HT-29 (cell line): ENCODE measurements at places on chromosomes 7 and 10. TPM values are rescaled to one million over a fixed set of nuclear protein-coding genes. Genes with fewer than 3 reads are reported as not detected.
A peak's percentile ranks its signal among the peaks of the same experiment; 100 is the strongest.

Gene HYCC1
- 0.64 and 1.2 TPM in 2 replicates for total RNA-seq

DNA sequence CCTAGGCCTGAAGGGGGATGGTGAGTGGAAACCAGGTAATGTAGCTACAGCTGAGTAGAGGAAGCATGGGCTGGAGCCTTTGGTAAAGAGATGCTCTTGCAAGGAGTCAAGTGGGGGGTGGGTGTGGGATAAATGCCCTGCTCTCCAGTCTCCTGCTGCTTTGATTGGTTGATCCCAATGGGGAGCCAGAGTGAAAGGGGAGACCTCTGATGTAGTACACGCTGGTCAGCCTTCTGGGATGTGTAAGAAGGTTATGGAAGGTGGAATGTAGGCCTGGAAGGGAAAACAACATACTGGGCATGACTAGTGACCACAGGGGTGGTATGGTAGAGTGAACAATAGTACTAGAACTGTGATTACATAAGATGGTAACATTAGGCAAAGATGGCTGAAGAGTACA, 44.3 kb downstream of the TET1 start:
- no peak for DNase-seq

DNA sequence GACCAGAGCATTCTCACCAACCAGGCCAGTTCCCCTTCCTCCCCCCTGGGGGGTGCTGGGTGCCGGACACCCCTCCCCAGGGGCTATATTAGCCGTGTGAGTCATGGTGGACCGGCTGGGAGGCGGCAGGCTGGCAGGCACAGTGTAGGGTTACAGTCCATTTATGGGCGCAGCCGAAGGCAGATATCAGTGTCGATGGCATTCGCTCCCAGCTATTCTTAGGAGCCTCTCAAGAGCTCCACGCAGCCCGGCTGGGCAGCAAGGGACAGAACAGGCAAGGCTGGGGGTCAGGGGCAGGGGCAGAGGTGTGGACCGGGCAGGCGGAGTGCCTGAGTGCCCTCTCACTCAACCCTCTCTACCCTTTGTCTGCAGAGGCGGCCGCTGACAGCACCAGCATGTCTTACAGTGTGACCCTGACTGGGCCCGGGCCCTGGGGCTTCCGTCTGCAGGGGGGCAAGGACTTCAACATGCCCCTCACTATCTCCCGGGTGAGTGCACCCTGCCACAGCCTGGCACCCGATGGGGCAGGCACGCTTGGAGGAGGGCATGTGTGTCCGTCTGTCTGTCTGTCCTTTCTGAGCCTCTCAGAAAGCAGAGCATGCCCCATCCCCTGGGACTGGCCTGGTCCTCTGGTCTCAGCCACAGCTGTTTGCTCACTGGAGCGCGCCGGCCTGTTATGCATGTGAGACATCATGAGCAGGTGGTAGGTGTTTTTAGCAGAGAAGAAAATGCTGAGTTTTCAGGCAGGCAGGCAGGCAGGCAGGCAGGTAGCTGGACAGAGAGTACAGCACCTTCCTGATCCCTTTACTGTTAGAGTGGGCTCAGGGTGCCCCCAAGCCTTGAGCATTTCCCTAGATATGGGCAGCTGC, at the start of gene LDB3:
TSS of gene LDB3 (plus strand) at position 215 of the 869 bp plus-strand sequence. CDS start at position 396, 181 bp downstream.
- no peak for DNase-seq

DNA sequence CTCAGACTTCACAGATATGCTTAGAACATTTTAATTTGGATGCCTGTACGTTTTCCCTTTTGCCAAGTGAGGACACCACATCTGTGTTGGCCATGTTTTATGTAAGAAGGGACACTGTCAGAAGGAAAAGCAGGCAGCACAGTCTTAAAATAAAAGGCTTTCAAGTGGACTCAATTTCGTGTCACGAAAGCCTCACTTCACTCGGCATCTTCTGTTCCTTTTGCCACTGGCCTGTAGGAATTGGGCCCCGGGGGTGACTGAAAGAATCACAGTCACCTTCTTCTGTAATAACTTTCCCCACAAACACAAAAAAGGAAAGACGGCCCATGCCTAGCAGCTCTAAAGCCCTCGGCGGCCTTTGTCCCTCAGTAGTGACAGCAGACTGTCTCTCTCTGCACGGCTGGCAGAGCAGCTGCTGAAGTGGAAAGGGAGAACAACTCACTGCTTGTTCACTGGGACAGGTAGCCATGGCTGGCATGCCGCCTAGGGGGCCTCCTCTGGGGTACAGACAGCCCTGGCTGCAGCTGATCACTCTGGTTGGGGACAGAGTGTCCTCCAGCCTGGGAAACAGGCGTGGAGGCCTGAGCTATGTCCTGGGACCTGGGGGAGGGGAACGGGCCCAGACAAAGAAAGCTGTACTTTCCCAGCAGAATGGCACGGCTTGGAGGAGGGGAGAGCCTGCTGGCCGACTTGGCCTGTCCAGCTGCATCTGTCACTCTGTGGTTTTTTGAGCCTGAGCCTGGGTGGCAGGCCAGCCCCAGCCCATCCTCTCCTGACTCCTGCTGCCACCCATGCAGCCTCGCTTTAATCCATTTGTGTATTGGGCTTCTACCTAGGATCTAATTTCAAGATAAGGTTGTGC, 4.4 kb downstream of the RASSF4 start:
- no peak for DNase-seq

DNA sequence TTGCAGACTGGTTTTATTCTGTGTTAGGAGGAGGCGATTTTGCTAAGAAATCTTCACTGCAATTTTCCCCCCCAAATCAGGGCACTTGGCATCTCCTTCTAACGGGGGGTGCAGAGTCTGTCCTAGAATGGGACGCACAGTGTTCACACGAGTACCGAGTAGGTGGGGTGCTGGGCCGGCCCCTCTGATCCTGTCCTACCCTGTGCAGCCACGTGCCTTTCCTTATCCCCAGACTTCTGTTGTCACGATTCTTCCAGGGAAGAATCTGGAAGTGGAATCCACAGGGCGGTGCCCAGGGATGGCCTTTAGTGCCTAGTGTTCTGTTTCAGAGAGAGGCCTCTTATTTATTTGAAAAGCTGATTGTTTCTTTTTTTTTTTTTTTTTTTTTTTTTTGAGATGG, 16.4 kb downstream of the CUX1 start:
- no peak for DNase-seq

Gene SPDYE11
- not detected in 2 replicates for total RNA-seq

DNA sequence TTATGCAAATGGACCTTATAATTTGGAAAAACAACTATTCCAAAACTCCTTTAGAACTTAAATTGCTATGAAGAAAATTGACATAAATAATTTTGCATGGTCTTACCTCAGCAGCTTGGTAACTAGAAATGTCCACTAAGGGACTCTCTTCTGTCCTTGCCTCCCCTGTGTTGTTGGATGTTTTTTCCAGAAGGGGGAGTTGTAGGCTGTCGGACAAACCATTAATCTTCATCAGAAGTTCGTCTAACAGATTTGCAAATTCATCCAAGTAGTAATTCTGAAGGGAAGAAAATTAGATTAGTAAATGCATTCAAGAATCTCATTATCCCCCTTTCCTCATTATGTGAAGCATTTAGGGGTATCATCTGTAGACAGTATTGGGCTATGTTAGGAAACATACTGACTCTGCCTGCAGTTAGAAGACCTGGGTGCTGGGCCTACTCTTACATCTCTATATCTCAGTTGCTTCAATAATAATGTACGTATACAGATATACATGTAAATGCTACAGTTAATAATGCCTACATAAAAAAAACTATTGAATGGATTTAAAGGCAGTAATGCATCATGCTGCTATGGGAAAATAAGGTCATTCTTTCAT, 155.6 kb downstream of the PKD1L1 start:
- DNase-seq, result peak; percentile 65

Gene ITPRID1
- 0.05 TPM in 1 of 2 replicates, not detected in the other for total RNA-seq

Gene PPP1R17
- not detected in 2 replicates for total RNA-seq

Gene ADAM8
- 73.5 and 78.5 TPM in 2 replicates for total RNA-seq

DNA sequence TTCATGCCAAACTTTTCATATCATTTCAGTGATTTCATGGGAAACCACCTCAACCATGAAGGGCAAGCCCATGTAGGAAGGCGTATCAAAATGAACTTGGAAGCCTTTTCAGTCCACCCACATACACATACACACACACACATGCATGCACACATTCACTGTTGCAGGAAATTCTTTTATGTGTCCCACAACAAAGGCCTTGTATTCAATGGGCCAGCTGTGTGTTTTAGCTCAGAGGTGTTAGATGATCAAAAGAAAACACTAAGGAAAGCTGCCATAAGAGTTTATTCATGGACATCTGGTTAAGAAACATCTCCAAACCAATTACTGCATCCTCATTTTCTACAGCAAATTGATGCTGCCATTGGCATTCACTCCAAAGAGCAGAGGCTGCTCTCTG, 74.4 kb upstream of the STK17A start:
- DNase-seq, result no peak

GRCh38 chr7:81457852-81458522, 311.9 kb downstream of the HGF start:
- DNase-seq, result peak; percentile 66

GRCh38 chr10:123148414-123149161, 652 bp downstream of the HMX2 start:
- DNase-seq, result no peak

DNA sequence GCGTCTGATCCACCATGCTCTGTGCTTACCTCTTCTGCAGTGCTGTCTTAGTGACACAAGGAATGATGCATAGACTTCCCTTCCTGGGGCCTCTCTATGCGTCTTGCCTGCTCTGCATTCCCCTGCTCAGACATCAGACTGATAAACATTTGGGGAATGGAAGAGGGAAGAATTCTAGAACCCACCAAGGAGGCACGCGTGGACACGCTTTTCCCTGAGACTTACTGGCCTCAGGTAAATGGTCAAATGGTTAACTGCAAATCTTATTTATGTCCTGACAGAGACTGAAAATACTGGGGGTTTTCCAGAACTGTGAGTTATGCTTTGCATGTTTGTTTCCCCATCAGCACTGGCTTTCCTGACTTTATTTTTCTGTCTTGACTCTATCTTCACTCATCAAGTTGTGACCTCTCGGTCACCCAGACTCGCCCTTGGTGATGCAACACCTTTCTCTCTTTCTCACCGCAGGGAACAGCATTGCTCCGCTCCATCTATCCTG, 285.9 kb upstream of the FZD8 start:
- no peak for DNase-seq

Gene C10orf90
- total RNA-seq, result not detected in 2 replicates

Gene GIMAP2
- not detected in 2 replicates for total RNA-seq

DNA sequence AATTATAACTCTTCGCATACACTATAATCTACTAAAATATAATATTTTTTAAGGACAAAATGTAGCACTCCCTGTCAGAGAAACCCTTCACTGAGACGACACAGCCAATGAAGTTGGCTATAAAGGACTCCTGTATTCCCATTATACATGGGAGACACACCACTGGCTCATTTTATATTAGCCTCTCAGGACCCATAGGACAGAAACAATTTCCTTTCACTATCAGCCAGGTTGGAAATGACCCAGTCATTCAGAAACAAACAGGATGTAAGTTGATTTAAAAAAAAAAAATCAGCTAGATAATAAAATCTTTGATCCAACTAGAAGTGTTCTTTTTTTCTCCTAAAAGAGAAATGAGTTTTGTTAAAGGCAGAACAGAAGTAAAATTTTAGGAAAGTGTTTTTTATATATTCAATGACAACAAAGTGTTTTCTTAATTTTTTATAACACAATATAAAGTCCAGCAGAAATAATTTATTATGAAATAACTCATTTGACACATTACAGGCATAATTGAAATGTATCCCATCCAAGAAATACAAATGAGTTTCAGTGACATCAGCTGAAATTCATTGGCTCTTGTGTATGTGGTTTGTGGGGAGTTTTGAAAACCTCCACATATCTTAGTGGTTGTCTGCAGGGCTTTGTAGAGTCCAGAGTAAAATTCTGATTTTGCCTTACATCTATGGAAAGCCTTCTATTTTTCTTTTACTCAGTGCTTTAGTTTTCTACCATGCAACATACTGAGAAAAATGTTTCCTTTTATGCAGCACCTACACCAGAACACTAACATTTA, 64.1 kb downstream of the CTTNBP2 start:
- DNase-seq, result no peak

- no peak for DNase-seq
Measured at GRCh38 chr7:77699056-77699455, 2.8 kb downstream of the RSBN1L start.

Gene AUTS2
- total RNA-seq, result 2.7 and 4.2 TPM in 2 replicates

GRCh38 chr7:2165610-2166594, 66.8 kb downstream of the MAD1L1 start:
- no peak for DNase-seq

GRCh38 chr7:19899529-19899928, 126.1 kb upstream of the TMEM196 start:
- peak; percentile 32 for DNase-seq

Gene NUTM2A
- total RNA-seq, result 0.21 TPM in 1 of 2 replicates, not detected in the other

GRCh38 chr7:136234040-136234439, 256.9 kb upstream of the MTPN start:
- no peak for DNase-seq

- no peak for DNase-seq
Measured at GRCh38 chr10:1525354-1526162, 211.8 kb downstream of the ADARB2 start.

Gene LRRN3
- total RNA-seq, result not detected in 2 replicates

- peak; percentile 28 for DNase-seq
Measured at GRCh38 chr7:141551782-141552181, 572 bp downstream of the AGK start.

DNA sequence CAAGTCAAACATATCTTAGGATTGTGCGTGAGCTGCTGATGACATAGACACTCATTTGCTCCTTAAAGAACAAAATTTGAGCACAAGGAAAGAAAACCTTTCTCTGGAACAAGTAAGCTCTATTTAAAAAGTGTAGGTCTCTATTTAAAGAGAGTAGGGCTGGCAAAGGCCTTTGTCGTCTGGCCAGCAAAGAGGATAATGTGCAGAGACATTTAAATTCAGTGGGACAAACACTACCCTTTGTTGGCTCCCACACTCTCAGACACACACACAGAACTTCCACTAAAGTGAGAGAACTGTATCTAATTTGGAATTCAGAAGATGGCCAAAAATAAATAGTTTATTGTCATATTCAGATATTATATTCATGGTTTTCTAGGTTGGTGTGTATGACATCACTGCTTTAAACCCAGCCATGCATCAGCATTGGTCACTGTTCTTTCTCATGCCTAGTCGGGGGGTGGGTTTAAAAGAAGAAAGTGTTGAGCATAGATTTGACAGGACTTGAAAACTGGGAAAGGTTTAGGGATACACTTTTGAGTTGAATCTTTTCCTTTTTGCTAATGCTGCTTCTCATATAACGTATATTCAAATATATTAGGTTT, 49.5 kb upstream of the HDAC9 start:
- no peak for DNase-seq

DNA sequence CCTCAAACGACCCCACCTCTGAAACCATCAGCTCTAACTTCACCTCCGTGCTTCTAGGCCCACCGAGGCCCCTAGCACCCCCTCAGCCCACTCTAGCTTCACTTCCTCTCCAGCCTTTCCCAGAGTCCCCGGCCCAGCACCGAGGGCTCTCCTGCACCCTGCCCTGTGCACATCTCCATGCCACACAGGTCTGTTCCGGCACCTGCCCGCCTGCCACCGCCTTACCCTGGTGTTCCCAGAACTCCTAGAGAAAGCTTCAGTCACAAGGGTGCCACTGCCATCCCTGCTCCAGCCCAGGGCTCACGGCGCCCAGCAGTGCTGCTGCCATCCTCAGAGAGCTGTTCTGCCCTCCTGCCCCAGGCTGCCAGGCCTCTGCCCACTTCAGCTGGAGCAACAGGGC, 61.3 kb upstream of the INSIG1 start:
- DNase-seq, result no peak
